ENCODE measurements at places on chromosomes 16 and 17.

DNA sequence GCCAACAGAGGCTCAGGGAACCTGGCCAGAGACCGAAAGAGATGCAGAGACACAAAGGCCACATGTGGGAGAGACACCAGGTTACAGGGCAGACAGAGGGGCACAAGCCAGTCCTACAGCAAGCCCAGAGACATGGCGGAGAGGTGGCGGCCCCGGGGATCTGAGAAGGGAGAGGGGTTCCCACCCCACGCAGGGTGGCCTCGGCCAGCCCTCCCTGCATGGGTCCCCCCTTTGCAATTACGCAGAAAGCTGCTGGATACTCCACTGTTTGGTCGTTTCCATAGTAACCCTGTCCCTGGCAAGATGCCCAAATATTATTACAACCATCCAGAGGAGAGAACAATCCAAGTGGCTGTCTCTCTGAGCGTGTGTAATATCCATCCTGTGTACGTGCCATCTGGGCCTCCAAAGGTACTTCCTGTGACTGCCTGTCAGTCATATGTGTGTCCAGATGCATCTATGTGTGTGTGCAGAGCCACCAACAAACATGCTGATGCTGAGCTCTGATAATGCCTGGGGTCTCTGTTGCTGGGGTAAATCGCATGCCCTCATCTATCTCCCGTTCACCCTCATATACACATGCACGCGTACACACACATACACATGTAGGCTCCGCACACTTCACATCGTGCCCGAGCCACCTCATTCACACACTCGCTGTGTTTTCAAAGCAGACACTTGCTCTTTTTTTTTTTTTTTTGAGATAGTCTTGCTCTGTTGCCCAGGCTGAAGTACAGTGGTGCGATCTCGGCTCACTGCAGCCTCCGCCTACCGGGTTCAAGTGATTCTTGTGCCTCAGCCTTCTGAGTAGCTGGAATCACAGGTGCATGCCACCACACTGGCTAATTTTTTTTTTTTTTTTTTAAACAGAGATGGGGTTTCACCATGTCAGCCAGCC, 5.5 kb downstream of the PCGF2 start:
- no peak for DNase-seq

GRCh38 chr16:75273054-75273925, 21.9 kb upstream of the BCAR1 start:
- DNase-seq = no peak

DNA sequence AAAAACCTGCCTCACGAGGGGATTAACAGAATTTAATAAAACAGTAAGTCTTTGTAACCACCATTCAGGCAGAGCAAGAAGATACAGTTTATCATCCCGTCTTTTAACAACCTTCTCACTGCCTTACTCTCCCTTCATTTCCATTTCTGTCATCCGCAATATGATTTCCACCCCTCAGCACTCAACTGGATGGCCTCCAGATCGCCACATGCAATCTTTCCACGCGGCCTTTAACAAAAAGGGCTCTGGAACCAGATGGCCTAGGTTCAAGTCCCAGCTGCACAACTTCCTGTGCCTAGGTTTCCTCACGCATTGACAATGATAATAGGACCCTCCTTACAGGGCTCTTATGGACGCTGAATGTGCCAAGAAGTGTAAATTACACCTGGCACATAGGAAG, 103.6 kb downstream of the GAS7 start:
- DNase-seq = no peak

DNA sequence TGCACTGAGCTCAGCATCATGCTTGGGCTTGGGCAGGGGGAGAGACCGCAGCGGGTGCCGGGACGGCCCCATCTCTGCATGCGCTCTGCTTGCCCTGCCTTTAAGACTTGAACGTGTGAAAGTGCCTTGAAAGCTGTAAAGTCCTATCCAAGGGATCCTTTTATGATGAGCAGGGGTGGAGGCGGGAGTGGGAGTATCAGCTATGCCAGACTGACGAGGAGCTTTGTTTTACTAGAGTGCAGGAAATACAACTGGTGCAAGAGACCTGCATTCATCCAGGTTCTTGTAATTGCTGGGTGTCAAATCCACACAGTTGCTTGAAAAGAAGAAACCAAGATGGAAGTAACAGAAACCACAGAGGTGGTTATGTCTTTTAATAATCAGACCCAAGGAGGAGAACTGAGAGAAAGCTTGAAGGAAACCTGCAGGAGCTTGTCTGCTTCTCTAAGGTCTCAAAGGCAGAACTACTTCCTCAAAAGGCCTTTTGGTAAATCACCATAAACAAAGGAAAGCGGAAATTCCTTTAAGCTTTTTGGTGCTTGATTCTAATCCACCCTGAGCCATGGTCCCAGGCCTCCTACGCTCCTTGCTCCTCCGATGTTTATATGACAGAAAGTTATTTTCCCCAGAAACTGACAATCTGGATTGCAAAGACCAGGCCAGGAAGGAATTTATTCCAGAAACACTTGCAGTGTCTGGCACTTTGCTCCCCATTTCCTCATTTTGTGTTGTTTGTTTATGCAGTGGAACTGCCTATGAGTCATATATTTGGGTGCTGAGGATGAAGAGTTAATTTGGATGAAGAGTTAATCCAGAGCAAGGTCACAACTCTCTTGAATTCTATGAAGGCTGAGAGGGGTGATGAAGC, 51.3 kb upstream of the FBXO47 start:
- DNase-seq = no peak

GRCh38 chr17:68963958-68964357, 8.8 kb upstream of the ABCA8 start:
- no peak for DNase-seq

- DNase-seq = no peak
Observed at GRCh38 chr17:49670641-49671040, 7.3 kb downstream of the SPOP start.

DNA sequence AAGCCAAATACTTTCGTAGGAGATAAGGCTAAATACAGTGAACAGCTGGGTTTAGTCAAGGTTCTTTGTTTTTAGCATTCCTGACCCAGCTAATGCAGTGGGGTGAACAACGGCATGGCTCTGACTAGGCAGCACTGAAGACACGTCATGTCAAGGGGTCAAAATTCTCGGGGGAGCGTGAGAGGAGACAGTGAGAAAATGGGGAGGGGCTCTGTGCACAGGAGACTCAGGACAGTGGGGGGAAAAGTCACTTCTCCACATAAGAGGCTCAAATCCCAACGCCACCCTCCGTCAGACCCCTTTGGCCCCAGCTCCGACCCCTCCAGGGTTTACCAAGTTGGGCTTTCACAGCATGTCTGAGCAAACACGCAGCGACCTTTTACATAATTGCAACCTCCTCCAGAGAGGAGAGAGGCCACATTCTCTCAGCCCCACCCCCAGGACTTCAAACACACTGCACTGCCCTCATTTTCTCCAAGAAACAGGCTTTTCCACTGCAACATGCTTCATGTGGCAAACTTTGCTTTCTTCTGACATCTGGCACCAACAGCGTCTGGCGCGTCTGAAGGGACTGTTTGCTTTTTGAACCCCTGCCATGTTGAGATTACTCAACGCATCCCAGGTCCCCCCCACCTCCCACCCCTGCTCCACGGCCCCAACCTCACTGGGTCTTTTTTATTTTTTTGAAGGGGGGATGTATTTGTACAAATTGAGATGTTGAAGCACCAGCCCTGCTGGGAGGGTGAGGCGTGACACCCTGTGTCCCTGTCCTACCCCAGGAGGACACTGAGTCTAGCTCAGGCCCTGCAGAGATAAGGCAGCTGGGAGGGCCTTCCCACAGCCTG, 30.0 kb downstream of the AXIN2 start:
- no peak for DNase-seq

DNA sequence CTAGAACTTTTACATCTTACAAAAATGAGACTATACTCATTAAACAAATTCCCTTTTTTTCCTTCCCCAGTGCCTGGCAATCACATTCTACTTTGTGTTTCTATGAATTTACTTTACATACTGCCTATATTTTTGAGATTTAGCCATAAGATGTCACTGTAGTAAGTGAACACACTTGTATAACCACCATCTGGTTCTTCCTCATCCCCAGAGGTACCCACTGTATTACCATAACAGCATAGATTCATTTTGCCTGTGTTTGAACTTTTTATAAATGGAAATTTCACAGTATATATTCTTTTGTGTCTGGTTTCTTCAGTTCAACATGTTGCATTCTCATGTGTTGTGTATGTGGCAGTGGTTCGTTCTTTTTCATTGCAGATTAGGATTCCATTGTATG, 15.8 kb downstream of the CYB5B start:
- no peak for DNase-seq

GRCh38 chr16:72609933-72610332, 438.0 kb upstream of the PMFBP1 start:
- no peak for DNase-seq

- no peak for DNase-seq
Observed at GRCh38 chr16:19851476-19851875, 33.2 kb downstream of the GPRC5B start.

DNA sequence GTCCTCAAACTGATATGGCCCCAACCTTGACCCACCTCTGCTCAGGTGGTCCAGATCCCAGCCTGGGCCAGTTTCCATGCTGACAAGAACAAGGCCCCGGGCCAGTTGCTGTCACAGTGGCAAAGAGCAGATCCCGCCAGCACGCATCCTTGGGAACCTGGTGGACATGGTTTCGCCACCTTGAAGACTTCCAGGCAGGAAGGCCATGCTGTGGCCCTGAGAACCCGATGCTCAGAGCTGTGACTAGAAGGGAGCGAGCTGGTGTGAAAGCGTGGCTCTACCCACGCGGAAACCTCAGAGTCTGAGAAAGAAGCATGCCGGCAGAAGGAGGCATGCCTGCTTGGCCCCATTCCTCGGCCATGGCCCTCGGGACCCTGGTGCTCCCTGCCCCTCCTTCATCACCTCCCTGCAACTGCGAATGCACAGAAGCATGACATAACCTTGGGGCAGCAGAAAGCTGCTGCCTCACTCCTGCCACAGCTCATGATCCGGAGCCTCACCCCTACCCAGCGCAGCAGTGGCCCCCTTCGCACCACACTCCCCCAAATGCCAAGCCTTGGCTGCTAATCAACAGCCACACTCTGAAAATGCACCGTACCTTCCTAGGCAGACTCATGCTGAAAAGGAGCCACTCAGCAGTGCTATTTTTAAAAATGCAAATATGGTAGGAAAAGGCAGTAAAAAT, 33.2 kb downstream of the UBE2O start:
- no peak for DNase-seq

- DNase-seq = no peak
Observed at GRCh38 chr17:522919-523318, 170.3 kb upstream of the RPH3AL start.

- DNase-seq = no peak
Observed at GRCh38 chr17:82890339-82890730, 50.5 kb upstream of the ZNF750 start.

DNA sequence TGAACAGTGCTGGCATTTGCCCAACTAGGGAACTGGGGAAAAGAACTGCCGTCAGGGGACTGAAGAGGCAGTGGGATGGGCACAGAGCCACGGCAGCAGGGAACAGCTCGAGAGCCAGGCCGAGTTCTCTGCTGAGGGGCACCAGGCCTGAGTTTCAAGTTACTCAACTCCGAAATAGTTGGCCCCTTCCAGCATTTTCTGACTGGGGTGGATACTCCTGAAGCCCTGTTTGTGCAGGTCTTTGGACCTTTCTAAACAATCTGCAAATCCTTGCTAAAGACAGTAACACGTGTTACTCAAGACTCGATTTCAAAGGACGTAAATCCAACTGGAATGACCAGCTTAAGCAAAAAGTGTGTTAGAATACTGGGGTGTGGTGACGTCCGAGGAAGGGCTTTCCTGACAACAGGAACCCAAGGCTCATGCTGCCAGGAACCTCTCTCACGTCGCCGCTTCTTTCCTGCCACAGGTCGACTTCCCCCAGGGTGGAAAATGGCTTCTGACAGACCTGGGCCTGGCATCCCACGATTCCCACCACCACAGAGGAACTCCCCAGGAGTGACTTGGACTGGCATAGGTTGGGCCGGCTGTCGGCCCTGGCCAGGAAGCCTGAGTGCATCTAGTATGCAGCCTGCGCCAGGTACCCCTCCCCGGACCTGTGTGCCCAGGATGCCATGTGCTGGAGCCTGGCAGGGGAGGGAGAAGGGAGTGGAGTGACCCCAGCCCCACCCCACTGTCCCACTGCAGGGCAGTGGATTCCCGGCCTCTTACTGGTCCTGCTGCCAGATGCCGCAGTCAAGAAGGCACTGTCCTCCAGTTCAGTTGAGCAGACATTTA, 71.9 kb downstream of the N4BP1 start:
- no peak for DNase-seq

DNA sequence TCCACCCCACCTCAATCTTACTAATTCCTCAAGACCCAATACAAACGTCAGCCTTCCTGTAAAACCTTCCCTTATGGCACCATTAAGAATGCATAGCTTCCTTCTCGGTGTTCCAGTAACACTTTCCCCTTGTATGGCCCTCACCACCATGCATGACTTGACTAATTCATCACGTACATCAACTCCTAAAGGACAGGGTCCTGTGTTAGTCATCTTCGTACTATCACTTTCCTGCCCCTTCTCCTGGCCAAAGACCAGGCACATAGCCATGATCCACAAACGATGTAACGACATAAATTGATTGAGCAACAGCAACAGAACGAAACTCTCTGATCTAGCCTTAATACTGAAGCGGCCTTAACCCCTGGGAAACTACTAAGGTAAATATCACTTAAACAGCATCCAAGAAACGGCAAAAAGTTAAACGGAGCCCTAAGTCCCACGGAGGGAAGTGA, 612 bp downstream of the PSMD12 start:
- no peak for DNase-seq

DNA sequence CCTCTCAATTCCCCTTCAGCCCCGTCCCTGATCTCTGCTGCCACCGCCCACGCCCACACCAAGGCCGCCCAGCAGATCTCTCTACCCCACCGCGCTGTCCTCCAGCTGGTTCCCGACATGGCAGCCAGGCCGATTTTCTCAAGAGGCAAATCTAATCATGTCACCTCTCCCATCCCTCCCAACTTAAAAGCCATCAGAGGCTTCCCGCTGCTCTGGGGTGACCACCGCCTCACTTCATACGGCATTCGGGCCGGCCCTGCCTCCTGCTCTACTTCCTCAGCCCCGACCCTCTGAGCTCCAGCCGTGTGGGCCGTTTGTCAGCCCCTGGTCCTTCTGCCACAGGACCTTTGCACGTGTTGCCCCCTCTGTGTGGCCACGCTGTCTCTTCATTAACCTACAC, 63.2 kb downstream of the RPH3AL start:
- DNase-seq = no peak

DNA sequence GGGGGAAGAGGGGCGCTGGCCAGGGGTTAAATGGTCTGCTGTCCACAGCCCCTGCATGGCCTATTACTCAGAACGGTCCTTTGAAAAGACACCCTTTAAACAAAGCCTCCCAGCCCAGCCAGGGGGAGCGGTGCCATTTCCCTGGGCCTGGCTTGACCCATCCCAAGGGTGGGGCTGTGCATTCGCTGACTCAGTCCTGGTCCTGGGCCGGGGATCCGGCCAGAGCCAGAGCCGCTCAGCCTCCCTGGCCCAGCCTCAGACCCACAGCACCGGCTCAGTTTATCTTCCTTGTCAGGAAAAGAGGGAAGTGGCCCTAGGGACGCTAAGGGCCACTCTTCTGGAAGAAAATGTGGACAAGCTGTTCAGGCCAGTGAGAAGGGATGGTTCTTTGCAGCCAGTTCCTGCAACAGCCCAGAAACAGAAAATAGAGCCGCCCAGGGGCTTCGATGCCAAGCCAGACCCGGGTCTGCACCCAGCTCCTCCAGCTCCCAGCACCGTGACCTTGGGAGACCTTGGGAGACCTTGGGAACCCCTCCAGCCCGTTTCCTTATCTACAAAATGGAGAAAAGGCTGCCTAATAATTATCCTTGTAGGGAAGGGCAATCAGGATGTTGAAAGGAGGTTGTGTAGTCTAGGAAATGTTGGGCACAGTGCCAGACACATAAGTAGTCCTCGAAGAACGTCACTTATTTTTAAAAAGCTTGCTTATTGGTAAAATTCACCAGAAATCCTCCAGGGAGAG, 82.5 kb downstream of the ZDHHC7 start:
- no peak for DNase-seq

- no peak for DNase-seq
Observed at GRCh38 chr17:50093246-50093645, 1.9 kb upstream of the PDK2 start.

Measured in central memory CD8-positive, alpha-beta T cell (primary cell).